Fibroblast of the aortic adventitia (primary cell): ENCODE measurements at places on chromosomes 6 and 20. TPM values are rescaled to one million over a fixed set of nuclear protein-coding genes. Genes with fewer than 3 reads are reported as not detected.

DNA sequence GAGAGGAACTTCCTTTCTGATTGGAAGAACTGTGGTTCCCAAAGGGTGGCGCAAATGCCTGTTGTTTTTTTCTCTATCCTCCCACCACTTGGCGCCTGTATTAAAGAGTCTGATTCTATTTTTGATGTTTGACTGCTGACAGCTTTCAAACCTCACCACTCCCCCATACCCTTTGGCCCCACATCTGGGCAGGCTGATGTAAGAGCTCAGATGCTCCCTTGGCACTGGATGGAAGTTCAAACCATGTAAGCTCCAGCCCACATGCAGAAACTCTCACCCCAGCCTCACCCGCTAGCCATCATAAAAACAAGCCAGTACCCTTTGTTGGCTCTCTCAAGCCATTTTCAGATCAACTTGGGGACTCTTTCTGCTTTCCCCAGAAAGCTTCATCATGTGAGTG lies 20.0 kb upstream of the TMEM14A start:
- DNase-seq: no peak

GRCh38 chr6:34182751-34183531 lies 37.1 kb upstream of the GRM4 start:
- no peak for DNase-seq

DNA sequence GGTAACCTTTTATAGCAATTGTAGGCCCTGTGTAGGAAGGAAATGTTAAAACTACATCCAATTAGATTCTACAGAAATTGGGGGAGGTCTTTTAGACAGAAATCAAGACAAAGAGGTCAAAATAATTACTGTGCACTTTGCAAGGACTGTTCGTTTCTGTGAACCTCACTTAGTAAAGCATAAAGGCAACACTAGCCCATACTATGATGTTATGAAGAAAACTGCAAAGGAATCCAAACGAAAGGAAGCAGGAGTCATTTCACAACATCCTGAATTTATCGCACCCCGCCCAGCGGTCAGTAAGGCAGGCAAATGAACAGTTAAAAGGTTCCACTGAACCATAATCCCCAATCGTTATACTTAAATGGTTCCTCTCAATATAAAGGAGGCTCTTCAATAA lies 429.5 kb upstream of the ARID1B start:
- no peak for DNase-seq

DNA sequence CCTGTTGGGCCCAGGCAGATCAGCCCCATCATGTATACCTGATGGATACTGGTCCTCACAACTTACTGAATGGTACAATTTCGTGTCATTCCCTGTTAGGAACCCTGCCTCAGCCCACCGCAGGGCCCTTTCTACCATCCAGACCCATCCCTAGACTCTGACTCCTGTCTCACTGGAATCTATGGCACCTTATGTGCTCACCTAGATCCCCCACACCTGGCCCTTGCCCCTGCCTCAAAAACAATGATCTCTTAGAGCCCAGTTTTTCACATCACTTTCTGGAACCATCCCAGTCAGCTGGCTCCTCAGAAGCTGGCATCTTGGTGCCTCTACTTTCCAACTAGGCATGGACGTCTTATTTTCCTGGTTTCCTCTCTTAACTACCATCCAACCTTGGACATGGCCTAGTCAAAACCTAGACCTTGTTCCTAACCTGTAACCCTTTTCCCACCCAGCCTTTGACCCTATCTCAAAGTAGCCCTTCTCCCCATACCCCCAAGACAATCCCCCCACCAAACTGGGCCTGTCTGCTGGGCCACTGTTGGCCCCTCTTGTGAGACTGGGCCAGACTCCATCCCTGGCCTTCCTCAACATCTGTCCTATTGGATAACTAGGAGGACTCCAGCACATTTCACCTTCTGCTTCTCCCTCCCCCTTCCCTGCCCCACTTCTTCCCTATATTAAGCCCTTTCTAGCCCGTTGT lies 981 bp downstream of the HM13 start:
- DNase-seq: no peak

- DNase-seq: peak; percentile 72
These were observed 337.5 kb upstream of the CITED2 start for GRCh38 chr6:139711804-139712585.

DNA sequence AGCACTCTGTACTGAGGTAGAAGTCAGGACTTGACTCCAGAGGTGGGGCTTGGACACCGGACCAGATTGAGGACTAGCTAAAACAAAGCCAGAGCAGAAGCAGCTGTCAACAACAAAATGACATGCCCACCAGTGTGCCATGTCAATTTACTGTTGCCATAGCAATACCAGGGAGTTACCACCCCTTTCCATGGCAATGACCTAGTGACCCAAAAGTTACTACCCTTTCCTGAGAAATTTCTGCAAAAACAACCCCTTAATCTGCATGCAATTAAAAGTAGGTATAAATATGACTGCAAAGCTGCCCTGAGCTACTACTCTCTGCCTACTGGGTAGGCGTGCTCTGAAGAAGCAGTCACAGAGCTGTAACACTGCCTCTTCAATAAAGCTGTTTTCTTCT lies 21.0 kb downstream of the MAP3K5 start:
- no peak for DNase-seq

GRCh38 chr6:149108038-149108748 lies 209.3 kb upstream of the TAB2 start:
- DNase-seq: peak; percentile 61

GRCh38 chr6:21947731-21948386 lies 349.0 kb downstream of the PRL start:
- DNase-seq: peak; percentile 41

DNA sequence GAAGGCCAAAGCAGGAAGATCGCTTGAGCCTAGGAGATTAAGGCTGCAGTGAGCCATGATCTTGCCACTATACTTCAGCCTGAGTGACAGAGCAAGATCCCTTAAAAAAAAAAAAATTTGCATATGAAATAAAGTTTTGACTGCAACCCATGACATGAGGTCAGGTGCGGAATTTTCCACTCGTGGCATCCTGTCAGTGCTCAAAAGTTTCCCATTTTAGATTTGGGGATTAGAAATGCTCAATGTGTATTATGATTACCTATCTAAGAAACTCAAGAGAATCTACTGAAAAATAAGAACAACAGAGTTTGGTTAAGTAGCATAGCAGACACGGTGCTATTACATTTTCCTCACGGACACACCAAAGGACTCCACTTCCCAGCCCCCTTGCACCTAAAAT lies 11.7 kb downstream of the SLC23A2 start:
- no peak for DNase-seq

DNA sequence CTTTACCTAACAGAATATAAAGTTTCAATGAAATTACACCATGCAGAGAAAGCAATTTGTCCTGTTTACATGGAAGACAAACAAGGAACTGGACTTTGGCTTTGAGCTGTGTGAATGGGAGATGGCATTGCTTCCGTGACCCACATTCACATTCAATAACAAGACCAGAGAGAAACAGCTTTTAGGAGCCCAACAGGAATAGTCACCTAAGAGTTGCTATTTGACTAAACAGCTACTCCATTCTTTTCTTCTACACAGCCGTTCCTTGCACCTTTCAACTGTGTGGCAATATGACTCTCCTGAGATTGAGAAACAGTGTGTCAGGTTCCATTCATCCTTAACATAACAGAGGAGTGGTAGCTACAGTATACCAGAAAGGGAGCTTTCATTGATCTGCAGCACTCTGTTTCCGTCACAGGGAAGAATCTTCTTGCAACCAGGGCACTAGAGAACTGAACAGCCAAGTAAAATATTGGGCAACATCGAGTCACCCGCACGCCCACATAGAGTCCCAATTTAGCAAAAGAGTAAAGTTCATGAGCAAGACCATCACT lies 355.1 kb downstream of the HAO1 start:
- peak; percentile 34 for DNase-seq

- DNase-seq: no peak
These were observed 53.0 kb downstream of the FARS2 start for GRCh38 chr6:5314191-5314865.

GRCh38 chr6:137926985-137927384 lies 59.9 kb downstream of the TNFAIP3 start:
- DNase-seq: no peak

Gene RPS21
- 754 and 1,887 TPM in 2 replicates for total RNA-seq

Gene GSTA3
- not detected in 2 replicates for total RNA-seq

Gene ANKRD6
- 14.6 and 18.1 TPM in 2 replicates for total RNA-seq

Gene LINC00237
- not detected in 2 replicates for total RNA-seq

Gene LYRM2
- total RNA-seq: 19.6 and 35.5 TPM in 2 replicates
